GM06990 (cell line): ENCODE measurements at places on chromosomes 5 and 9.
A peak's percentile ranks its signal among the peaks of the same experiment; 100 is the strongest.

- no peak for DNase-seq
Observed at GRCh38 chr9:109115931-109116526, 3.7 kb downstream of the TMEM245 start.

- no peak for DNase-seq
Observed at GRCh38 chr5:90739567-90739966, 181.0 kb downstream of the ADGRV1 start.

- DNase-seq, result no peak
Observed at GRCh38 chr9:26551451-26551850, 341.2 kb downstream of the CAAP1 start.

DNA sequence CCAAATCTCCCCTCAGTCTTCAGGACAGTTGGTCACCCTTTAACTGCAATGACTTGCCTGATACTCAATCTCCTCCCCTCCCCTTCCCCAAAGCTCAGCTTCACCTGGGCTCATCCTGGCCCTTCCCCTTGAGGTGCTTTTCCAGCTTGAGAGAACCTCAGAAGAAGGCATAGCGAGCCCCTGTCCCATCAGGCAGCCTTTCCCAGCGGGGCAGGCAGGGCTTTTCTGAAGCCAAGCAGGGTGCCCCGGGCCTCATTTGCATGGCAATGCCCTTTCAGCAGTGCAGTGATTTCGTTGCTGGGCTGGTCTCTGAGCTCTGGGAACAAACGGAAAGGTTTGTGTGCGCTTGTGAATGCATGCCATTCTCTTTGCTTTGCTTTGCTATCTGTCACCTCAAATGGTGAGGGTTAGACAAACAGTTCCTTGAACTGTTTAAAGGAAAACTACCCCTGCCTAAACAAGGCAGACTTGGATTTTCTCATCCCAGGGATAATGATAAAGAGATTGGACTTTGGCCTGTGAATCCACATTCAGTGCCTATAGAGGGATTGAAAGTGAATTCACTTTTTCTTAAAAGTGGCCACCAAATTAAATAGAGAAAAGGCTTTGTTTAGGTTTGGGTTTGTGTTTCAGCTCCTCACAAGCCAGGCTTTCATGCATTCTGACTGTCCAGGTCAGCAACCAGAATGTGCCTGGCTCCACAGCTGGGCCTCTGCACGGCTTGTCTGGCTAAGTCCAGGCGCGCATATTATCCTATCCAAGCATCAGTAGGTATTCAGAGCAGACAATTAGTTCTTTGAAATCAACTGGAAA is 165.3 kb downstream of the ZNF608 start:
- no peak for DNase-seq

- no peak for DNase-seq
Observed at GRCh38 chr5:104186510-104186909, 623.9 kb upstream of the NUDT12 start.

GRCh38 chr5:25579111-25579510 is 934.3 kb upstream of the CDH10 start:
- no peak for DNase-seq

GRCh38 chr9:127832248-127832647 is 22.2 kb downstream of the ENG start:
- no peak for DNase-seq

- DNase-seq, result no peak
Observed at GRCh38 chr5:91049112-91049511, 334.0 kb downstream of the ARRDC3 start.

DNA sequence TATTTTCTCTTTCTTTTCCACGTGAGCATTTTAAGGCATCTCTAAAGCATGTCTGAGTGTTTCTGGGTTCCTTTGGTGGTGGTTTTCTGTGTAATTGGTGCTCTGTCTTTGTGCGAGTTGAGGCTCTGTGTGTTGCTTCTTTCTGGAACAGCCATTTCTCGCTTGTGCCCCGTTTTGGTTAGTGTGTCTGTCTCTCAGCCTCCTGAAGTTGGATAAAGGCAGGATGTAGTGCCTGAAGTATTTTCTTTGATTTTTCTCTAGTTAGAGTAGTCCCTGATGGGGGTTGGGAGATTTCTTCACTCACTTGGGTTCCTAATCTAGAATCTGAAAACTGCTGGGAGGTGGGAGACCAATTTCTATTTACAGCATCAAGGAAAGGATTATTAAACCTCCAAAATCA is 129.7 kb upstream of the TMEM161B start:
- DNase-seq, result no peak

DNA sequence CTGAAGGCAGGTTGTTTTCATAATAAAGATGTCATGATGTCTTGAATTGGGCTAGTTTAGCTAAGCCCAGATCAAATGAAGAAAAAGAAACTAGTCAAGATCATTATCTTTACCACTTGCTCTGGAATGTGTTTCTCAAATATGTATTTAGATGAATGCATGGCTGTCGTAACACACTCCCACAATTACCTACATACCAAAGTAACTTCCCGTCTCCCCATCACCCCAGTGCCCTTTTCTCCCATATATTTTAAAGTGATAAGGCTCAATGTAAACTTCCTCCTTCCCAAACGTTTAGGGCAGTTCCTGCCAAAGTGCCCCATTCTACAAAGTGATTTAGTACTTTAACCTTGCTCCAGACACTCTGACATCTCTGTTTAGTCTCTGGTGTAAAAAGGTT is 61.4 kb downstream of the SLC1A3 start:
- no peak for DNase-seq

DNA sequence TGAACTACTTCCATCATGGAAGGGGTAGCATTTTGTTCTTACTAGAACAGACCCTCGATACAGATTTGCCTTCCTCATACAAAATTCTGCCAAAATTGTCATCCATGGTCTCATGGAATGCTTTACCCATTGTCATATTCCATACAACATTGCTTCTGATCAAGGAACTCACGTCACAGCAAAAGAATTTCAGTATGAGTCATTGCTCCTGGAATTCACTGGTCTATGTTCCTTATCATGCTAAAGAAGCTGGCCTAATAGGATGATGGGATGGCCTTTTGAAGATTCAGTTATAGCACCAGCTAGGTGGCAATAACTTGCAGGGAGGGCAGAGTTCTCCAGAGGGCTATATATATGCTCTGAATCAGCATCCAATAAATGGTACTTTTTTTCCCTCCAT is 18.2 kb upstream of the FNIP1 start:
- DNase-seq, result no peak

DNA sequence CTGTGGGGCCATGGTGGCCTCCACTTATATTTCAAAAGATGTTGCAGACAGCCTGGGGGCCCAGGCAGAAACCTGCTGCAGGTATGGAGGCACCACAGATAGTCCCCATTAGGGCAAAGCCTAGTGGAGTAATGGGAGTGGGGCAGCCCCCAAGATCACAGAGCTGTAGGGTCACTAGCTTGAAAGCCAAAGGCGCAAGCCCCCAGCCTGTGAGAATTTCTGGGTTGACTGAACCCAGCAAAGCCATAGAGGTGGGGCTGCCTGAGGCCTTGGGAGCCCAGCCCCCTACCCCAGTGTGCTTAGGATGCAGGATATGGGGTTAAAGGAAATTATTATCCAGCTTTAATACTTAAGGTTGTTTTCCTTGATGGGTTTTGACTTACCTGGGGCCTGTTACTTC is 165.3 kb upstream of the FBN2 start:
- no peak for DNase-seq

GRCh38 chr9:75544815-75545214 is 345.7 kb upstream of the PCSK5 start:
- no peak for DNase-seq

DNA sequence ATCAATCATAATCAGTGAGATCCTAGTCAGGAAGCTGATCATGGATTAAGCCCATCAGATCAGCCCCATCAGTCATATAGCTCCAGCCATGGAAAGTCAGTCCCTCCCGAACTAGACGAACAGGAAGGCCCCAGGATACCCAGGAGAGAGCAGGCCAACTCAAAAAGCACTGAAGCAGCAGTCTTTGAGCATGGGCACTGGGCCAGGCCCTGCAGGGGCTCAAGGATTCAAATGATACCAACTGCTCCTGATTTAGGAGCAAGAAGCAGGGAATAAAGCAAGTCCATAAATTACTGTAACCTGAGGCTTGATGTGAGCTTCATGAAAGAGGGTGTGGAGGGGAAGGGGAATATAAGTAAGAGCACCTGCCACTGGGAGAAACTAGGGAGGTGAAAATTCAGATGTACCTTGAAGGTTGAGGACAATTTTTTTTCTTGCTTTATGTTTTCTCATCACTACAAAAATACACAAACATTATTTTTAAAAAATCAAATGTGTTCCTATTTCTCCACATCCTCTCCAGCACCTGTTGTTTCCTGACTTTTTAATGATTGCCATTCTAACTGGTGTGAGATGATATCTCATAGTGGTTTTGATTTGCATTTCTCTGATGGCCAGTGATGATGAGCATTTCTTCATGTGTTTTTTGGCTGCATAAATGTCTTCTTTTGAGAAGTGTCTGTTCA is 115.2 kb downstream of the SIL1 start:
- no peak for DNase-seq

- no peak for DNase-seq
Observed at GRCh38 chr9:27339661-27340284, 42.8 kb upstream of the EQTN start.

- DNase-seq, result no peak
Observed at GRCh38 chr5:95327211-95327610, 42.3 kb upstream of the MCTP1 start.

- no peak for DNase-seq
Observed at GRCh38 chr5:68886814-68887213, 207.0 kb upstream of the SLC30A5 start.

DNA sequence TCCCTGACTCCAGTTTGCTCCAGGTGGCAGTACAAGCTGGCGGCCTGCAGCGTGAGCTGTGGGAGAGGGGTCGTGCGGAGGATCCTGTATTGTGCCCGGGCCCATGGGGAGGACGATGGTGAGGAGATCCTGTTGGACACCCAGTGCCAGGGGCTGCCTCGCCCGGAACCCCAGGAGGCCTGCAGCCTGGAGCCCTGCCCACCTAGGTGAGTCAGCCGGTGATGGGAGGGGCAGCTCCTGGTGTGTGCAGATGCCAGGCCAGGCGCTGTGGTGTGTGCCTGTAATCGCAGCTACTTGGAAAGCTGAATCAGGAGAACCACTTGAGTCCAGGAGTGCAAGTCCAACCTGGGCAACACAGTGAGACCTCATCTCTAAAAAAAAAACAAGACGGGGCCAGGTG is 10.0 kb upstream of the CACFD1 start:
- DNase-seq, result no peak

DNA sequence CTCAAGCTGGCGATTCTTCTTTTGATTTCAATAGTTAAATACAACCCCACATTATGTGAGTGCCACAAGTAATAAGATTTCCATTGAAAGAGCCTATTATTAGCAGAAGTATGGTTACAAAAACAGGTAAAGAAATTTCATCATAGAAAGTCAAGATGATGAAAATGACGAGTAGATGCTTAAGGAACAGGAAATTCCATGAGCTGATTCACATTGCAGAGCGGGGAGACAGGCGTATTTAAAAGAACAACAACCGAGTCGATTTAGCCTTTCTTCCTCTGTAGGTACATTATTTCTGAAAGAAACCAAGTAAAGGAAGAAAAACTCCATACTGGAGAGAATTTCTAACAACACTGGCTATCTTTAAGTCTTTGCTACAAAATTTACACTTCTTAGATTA is 310.4 kb downstream of the SLF1 start:
- no peak for DNase-seq

- no peak for DNase-seq
Observed at GRCh38 chr9:136296434-136297015, 7.4 kb downstream of the CCDC187 start.

- DNase-seq, result no peak
Observed at GRCh38 chr5:151880324-151880723, 44.3 kb downstream of the GLRA1 start.

GRCh38 chr9:134637696-134638501 is 3.7 kb upstream of the COL5A1 start:
- DNase-seq, result no peak

GRCh38 chr5:177509381-177509951 is at the start of gene DOK3:
DOK3 (minus strand) TSS chr5:177509826; CDS start chr5:177509540, 286 bp downstream.
- DNase-seq, result peak; percentile 78

DNA sequence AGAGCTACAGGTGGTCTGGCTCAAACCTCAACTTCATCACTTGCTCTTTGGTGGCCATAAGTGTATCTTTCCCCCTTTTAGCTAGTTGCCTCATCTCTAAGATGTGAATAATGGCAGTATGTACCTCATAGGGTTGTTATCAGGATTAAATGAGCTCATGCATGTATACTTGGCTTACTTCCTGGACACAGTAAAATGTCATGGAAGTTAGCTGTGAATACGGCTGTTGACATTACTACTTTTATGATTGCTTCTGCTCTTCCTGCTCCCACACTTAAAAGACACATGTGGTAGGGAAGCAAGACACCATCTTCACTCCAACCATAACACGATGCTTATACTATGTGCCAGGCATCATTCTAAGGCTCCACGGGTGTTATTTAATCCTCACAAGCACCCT is 114.5 kb upstream of the GPR151 start:
- no peak for DNase-seq

- no peak for DNase-seq
Observed at GRCh38 chr5:67106626-67107342, 89.8 kb downstream of the CD180 start.

GRCh38 chr9:83339435-83339834 is 198.8 kb downstream of the FRMD3 start:
- no peak for DNase-seq

DNA sequence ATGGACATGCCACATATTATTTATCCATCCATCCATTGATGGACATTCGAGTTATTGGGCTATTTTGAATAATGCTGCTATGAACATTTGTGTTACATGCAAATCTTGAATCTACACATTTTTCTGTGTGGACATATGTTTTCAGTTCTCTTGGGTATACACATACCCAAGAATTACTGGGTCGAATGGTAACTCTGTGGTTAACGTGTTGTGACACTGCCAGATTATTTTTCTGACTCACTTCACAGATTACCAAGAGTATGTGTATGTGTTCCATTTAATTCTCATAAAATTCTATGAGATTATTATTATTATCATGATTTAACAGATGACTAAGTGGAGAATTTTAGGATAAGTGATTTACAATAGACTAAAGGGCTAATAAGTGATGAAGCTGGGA is 26.7 kb downstream of the CYFIP2 start:
- no peak for DNase-seq

GRCh38 chr9:117625154-117625553 is 79.0 kb upstream of the TLR4 start:
- no peak for DNase-seq

DNA sequence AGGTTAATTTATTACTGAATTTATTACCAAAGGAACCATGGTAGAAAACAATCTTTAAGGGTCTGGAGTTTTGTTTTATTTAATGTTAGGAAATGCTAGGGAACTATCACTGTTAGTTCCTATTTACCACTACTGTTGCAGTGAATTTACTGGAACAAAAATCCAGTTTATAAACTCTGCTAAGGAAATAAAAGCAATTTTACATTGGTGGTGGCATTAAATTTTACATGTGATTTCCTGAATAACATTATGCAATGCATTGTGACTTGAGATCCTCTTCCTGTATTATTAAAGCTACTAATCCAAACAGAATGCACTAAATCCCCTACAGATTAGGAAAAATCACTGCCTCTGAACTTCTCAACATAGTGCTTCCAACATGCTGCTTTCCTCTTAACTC is 599.5 kb upstream of the PTGER4 start:
- no peak for DNase-seq
